ENCODE measurements at places on chromosomes 2 and 18.

DNA sequence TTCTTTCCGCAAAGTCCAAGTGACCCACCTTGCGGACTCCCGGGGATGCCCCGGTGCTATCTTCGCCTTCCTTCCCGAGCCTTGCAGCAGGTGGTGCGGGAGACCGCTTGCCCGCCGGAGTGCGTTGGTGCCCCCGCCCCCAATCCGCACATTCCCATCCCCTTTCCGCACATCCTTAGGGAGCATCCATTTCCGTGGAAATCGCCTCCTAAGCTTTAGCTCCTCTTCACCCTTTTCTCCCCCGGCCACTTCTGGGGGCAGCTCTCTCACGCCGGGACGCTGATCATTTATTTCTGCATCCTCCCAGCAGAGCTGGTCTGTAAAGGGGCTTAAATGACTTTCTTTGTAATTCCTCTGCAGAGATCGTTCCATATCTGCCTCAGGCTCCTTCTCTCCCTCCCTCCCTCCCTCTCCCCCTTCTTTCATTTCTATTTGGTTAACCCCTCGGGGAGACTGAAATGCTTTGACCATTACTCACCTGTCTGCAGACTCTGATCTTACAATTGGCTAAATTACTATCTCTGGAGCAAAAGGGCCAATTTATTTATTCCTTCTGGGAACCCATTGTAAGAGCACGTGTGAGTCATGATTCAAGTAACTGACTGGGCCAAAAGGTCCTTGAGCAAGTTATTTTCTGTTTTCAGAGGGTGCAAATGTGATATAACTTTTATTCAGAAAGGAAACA lies 1.3 kb upstream of the LYPD1 start:
- no peak for DNase-seq

GRCh38 chr18:42141439-42141838 lies 186.4 kb downstream of the PIK3C3 start:
- no peak for DNase-seq

DNA sequence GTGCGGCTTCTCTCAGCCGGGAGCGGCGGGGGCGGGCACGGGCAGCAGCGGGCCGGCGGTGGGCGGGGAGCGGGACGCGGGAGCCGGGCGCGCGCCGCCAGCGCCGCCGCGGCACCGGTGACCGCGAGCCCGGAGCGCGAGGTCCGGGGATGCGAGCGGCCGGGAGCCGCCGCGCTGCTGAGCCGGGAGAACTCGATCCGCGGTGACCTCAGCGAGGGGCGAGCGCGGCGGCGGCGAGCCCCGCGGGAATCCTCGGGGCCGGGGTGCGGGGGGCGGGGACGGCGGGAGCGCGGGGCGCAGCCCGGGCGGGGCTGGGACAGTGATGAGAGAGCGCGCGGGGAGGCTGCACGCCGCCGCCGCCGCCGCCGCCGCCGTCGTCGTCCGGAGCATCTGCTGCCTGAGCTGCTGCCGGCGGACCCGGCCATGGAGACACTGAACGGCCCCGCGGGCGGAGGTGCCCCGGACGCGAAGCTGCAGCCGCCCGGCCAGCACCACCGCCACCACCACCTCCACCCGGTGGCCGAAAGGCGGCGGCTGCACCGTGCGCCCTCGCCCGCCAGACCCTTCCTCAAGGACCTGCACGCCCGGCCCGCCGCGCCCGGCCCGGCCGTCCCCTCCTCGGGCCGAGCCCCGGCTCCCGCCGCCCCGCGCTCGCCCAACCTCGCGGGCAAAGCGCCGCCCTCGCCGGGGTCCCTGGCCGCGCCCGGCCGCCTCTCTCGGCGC lies at the start of gene MTCL1:
Gene MTCL1, plus strand, starts transcription at position 319 of the 723 bp plus-strand sequence. Its CDS starts 105 bp downstream, at position 424.
- DNase-seq: peak; percentile 37

DNA sequence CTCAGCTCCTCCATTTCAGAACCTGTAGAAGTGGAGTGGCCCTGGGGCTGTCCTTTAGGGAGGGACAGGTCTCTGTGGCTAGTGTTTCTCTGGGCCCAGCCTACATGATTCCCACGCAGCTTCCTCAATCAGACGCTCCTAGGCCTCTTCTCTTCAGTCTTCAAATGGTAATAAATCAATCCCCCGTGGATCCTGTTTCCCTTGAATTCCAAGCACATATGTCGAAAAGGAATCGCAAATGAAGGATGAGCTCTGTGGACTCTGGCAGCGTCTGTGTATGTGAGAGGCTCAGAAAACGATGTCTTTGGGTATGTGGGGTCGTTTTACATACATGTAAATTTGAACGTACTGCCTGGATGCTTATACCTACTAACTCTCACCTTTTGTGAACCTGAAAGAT lies 98.5 kb upstream of the ST8SIA3 start:
- no peak for DNase-seq

DNA sequence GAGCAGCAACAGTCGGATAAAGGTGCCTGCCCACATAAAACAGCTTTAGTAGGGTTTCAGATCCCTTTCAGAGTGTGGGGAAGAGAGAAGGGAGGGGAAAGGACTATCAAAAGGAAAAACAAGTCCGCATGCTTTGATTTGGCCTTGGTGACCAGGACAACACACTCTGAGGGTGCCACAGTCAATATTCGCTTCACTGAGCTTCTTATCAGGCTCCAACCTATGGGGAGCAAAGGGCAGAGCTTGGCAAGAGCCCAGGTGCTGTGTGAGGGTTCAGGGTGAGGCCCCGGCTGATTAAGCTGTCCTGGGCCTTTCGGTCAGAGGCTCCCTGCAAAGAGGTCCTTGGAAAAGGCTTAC lies 237.4 kb upstream of the SMAD2 start:
- DNase-seq: peak; percentile 94

GRCh38 chr2:233689031-233689430 lies 3.7 kb upstream of the UGT1A6 start:
- DNase-seq: no peak

- no peak for DNase-seq
Observed at GRCh38 chr2:162712598-162712997, 126.0 kb downstream of the KCNH7 start.

DNA sequence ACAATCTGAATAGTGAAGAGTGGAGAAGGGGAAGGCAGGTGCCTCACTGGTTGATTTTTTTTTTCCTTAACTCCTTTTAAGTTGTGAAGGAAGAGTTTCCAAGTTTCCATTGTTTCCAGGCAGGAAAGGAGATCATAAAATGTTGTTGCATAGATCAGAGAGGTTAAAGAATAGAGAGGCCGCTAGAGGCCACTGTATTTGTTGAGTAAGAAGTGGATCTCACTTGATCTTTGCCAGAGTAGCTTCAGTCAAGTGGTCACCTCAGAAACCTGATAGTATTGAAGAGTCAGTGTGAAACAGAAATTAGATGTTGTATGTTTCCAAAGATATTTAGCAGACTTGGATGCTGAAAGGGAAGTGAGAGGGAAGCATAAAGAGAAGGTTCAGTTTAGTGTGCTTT lies 17.6 kb downstream of the CTNNA2 start:
- DNase-seq: no peak

Data from Peyer's patch (tissue), 4 donors.